EL (cell line): ENCODE measurements at places on chromosomes 13 and 19.

GRCh38 chr19:6060600-6061375, 49.5 kb downstream of the RFX2 start:
- DNase-seq = peak; percentile 54

DNA sequence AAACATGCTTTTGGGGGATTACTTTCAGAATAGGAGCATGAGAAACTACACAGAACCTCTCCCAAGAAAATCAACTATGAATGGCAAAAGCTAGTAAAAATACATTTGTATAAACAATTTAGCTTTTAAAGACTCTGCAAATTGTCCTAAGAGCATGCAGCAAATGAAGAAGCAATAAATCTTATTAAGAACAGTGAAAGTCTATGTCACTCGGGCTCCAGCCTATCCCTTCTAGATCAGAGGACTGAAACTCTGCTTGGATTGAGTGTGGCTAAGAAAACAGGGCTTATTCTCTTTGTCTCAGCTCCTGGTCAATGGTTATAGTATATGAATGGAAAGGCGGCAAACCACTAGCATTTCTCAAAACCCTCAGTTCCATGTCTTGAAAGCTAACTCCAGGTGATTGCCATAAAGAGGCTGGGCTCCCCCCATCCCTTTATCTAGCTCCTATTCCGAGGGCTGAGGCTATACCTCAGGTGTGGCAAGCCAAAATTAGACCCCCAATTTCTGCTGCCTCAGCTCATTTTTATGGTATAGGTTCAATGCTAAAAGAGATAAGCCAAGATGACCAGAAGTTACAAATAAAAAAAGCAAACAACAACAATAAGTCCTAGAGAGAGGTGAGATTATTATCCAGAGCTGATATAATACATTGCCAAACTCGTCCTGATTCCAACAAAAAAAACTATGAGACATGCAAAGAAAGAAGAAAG, 953.2 kb downstream of the SLITRK6 start:
- no peak for DNase-seq

GRCh38 chr13:107457686-107458085, 757.6 kb downstream of the LIG4 start:
- no peak for DNase-seq

GRCh38 chr13:64718116-64718515, 2512.0 kb downstream of the PCDH9 start:
- DNase-seq = no peak

- no peak for DNase-seq
These were observed 2.1 kb upstream of the ANGPTL8 start for GRCh38 chr19:11237321-11237720.

DNA sequence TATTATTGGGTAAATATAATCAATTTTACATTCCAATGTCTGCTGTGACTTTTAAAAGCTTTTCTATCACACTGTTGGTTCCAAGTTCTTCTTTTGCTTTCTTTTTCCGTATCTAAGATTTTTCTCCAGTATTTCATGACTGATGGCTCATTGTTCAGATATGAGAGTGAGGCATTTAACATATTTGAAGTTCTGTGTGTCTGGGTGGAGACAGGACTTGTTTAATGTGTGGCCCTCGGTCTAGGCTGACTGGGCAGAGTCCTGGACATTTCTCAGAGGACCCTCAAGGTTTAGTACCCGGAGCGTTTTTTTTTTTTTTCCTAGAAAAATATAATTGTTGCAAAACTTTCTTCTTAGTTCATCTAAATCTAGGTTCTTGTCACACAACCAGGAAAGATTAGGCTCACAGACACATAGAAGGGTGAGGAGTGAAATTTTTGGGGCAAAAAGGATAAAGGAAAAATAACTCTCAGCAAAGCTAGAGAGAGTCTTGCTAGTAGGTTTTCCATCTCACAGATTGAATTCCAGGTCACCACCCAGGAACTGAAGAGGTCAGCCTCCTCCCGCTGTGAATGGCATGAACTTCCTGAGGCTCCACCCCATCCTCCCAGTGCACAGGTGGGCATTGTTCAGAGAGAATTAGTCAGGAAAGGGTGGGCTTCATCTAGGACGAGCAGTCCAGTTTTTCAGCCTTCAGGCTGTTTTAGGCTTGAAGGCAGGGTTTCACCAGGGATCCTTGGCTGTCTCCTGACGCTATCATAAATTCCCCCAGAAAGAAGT, 1002.4 kb upstream of the PCDH9 start:
- no peak for DNase-seq

- peak; percentile 53 for DNase-seq
These were observed 4.3 kb downstream of the SPRED3 start for GRCh38 chr19:38392707-38393308.

GRCh38 chr19:57075125-57075524, 44.7 kb upstream of the USP29 start:
- DNase-seq = no peak

DNA sequence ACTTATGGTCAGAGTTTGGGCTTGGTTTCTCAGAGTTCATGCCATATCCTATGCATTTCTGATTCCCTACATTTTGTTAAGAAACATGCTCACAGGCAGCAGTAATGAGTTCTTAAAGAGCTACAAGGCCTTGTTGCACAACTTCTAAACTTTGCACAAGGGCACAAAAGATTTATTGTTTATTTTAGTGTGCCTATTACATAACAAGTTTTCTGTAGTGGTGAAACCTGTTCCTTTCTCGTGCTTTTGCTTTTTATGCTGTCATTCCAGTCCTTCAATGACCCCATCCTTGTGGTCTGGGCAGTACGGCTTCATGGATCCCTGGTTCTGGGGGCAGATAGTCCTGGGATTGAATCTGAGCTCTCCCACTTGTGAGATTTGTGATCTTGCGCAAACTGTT, 17.8 kb downstream of the ZNF507 start:
- no peak for DNase-seq

- peak; percentile 49 for DNase-seq
These were observed 158.4 kb downstream of the RNF17 start for GRCh38 chr13:24922387-24922744.

DNA sequence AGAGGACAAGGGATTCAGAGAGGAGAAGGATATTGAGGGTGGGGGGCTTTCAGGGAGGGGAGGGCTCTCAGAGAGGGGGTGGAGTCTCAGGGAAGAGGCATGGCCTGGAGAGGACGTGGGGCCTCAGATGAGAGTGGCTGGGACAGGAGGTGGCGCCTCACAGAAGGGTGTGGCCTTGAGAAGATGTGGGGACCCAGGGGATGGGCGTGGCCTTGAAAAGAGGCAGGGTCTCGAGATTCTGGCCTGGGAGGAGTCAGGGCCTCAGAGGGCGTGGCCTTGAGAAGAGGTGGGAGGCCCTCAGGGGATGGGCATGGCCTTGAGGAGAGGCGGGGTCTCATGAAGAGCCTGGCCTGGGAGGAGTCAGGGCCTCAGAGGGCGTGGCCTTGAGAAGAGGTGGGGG, 23.7 kb upstream of the TNFSF14 start:
- no peak for DNase-seq

- DNase-seq = no peak
These were observed 44.1 kb downstream of the INSR start for GRCh38 chr19:7250057-7250596.

DNA sequence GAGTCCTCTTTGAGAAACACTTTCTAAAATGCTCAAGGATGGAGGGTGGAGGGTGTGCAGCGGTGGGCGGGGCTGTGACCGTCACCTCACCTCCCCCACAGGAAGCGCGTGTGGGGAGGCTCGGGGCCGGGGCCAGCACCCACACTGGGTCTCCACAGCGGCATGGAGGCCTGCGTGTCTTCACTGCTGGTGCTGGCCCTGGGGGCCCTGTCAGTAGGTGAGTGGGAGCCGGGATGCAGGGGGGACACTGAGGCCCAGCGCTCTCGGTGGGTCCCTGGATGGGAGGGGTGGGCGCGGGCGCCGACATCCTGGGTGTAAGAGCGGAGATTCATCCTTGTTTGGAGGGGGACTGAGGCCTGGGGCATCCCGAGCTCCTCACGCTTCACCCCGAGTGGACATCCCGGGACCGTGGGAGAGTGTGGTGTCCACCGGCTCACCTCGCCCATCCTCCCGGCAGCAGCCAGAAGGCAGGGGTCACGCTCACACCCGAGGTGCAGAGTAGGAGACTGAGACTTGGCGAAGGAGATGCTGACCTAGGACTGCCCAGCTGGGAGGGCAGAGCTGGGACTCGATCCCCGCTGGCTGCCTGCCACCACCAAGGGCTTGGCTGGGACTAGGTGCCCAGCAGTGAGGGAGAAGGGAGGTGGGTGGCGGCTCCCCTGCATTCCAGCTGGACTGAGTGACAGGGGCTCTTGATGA, at the start of gene GZMM:
TSS of gene GZMM (plus strand) at position 144 of the 699 bp plus-strand sequence. CDS start at position 163, 19 bp downstream.
- DNase-seq = no peak
